ENCODE measurements at places on chromosomes 4 and X.

GRCh38 chrX:109155161-109155560 is 326.7 kb downstream of the GUCY2F start:
- DNase-seq = no peak

DNA sequence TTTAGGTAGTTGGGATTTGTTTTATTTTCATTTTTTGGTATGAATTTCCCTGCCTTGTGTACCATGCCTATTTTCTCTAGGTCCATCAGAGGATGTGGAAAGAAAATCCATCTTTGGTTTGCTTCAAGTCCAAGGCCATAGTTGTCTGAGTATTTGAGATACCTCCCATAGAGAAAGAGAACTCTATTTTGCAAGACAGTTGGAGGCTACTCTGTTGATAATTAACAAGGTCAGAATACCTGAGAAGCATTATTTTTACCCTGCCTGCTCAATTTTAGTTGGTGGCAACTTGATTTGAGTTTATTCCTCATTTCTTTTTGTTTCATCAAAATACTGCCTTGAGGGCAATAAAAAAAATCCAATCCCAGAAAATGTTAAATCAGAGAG is 30.8 kb downstream of the BMP3 start:
- no peak for DNase-seq

DNA sequence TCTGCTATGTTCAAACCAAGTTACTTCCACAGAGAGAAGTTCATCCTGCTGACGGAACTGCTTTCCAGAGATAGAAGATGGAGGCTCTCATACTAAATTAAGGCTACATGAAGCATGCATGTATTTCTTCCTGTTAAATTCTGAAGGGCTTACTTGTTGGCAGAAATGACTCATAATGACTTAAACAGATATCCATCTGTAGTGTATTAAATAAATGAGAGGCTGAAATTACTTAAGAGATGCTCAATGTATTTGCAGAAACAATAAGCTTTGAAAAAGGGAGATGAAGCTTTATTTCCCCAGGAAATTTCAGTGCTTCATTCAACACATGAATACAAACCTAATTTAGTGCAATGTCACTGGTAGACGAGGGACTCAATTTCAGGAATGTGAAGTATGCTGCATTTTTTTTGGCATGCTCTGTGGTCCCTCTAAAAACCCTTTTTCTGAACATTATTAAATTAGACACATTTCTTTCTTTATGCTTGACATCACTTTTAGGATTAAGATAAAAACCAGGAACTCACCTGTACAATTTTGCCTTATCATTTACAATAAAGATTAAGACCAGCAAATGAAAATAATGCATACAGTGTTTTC is 759.1 kb upstream of the POU3F4 start:
- peak; percentile 18 for DNase-seq

GRCh38 chrX:943035-943434 is 269.4 kb downstream of the CRLF2 start:
- DNase-seq = no peak

GRCh38 chr4:41832961-41833360 is 84.4 kb upstream of the PHOX2B start:
- DNase-seq = no peak

DNA sequence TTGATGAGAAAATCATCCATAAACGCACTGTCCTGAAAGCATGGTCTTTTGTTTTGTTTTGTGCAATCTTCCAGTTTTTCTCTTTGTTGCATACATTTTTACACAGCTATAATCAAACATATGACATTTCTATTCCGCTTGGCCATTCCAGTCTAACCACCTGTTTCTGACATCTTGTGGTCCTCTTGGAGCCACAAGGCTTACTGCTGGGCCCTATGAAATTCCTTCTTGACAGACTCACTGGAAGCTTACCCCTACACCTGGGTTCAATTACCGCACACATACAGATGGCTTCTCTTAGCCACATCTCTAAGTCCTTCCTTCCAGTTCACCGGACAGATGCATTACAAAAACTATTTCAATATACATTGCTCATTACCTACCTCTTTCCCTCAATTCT is 72.4 kb downstream of the PAPSS1 start:
- peak; percentile 87 for DNase-seq

GRCh38 chrX:103687073-103687695 is 685 bp upstream of the MORF4L2 start:
- DNase-seq = peak; percentile 81

DNA sequence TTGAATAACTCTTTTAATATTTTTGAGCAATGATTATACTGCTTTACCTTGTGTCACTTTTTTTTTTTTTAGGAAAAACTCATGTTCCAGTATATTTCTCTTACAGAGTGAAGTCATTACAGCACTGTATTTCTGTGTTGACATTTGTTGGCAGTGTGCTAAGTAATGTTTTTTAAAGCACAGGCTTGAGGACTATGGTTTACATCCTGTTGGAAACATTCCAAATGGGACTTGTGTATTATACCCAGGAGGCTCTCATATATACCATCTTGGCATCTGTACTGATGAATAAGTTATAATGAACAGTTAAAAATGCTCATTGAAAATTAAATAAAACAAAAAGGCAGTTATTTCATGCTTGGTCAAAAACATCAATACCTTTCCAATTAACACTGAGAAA is 33.8 kb downstream of the CEP44 start:
- no peak for DNase-seq

DNA sequence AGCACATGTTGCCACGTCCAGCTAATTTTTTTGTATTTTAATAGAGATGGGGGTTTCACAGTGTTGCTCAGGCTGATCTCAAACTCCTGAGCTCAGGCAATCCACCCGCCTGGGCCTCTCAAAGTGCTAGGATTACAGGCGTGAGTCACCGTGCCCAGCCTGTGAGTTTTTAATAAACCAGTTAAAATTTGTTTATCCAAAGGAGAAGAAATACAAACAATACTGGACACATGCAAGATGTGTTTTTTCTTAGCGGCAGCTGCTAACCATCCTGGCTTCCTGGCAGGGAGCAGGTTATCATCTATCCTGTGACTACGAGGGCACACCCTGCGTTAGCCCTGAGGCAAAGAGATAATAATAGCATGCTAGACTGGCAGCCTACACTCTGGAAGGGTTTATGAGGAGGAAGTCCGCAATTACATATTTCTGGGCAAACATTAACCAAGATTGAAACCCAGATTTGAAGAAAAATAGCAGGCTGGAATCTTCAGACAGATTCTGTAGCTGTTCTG is 191.4 kb downstream of the SPRY1 start:
- peak; percentile 23 for DNase-seq

GRCh38 chr4:167222099-167222498 is 12.2 kb downstream of the SPOCK3 start:
- no peak for DNase-seq

DNA sequence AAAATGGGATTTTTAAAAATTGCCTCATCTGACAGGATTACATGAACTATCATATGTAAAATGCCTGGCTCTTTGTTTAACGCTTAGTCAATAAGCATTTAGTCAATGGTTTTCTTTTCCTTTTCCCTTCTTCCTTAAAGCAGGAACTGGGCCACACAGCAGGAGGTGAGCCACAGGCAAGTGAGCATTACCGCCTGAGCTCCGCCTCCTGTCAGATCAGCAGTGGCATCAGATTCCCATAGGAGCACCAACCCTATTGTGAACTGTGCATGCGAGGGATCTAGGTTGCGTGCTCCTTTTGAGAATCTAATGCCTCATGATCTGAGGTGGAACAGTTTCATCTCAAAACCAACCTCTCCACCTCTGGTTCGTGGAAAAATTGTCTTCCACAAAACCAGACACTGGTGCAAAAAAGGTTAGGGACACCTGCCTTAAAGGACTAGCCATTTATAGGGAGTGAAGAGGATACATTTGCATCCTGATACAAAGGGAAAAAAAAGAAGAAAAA is 306.1 kb downstream of the FBXW7 start:
- DNase-seq = no peak
